ENCODE measurements at places on chromosomes 5 and 9.

DNA sequence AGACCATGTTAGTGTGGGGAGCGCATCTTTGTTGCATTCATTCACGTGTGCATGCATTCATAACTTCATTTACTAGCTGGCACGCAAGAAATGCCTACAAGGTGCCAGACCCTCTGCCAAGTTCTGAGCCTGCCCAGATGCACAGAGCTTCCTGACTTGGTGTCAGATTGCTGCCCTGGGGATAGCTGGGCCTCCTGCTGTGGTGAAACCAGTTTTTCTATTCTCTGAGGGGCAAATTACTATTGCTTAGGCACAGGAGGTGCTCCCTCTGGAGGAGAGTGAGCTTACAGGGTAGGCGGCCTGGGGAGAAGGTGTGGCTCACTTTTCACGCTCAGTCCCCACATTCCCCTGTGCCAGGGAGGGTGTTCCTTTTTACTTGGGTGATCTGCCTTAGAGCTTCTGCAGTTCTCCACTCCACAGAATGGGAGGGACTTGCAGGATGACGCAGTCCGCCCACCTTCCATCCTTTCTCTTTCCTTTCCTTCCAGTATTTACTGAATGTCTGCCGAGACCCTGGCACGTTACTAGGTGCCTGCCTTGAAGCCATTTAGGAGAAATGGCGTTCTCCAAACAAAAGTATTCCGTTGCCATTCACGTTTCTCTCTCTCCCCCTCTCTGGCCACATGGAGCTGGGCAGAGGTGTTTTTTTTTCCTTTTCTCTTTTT lies 27.9 kb upstream of the CTNNA1 start:
- DNase-seq = peak; percentile 79

- peak; percentile 76 for DNase-seq
These were observed 3.7 kb upstream of the DENND1A start for GRCh38 chr9:123933440-123934212.

- DNase-seq = peak; percentile 99
These were observed 89.4 kb downstream of the ANXA2R start for GRCh38 chr5:42950456-42951292.

DNA sequence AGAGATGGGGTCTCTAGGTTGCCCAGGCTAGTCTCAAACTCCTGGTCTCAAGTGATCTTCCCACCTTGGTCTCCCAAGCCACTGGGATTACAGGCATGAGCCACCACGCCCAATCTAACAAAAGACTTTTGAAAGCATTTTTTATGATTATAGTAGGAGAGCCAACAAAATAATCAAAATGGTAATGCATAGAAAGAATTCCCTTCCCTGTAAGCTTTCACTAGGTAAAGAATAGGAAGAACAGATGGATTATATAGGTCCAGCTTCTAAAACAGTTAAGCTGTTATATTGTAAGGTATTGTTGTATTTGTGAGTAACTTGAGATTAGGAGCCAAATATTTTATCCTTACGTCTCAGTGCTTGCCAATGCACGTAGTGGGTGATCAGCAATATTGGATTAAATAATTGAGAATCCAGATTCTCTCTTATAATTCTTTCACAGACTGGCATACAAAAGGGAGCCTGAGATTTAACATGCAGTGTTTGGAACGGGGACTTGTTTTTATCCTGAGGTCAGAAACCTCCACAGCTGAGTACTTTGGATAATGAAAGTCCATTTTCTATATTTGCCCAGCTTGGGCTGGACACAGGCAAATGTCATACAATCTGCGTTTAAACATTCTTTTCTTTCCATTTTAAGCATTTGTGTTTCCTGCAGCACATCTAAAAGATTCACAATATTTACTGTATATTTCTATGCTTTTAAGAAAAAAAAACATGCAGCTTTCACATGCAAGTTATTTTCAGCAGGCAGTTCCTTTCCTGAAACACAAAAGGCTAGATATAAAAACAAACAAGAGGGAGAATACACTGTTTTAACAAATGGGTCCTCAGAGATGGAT lies 238.4 kb downstream of the ARRDC3 start:
- no peak for DNase-seq

- DNase-seq = no peak
These were observed 57.1 kb downstream of the COL23A1 start for GRCh38 chr5:178533136-178533535.

GRCh38 chr5:4984461-4984860 lies 155.7 kb upstream of the ADAMTS16 start:
- no peak for DNase-seq

DNA sequence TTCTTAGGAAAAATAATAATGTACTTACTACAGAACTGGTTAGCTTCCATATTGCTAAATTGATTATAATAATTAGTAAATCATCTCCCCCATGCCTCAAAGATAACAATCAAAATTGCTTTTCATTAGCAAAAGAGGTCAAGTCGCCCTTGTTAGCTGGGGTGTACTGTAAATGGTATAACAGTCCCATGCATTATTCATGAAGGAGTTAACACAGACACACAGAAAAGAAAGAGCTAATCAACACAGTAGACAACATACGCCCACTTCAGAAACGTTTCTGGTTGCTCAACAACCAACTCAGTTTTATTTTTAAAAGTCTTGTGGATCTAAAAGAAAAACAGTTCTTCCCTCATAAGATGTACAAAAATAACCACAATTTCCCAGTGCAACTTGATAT lies 100.2 kb downstream of the MPDZ start:
- no peak for DNase-seq

- no peak for DNase-seq
These were observed 55.5 kb upstream of the GOLPH3 start for GRCh38 chr5:32229586-32229985.

DNA sequence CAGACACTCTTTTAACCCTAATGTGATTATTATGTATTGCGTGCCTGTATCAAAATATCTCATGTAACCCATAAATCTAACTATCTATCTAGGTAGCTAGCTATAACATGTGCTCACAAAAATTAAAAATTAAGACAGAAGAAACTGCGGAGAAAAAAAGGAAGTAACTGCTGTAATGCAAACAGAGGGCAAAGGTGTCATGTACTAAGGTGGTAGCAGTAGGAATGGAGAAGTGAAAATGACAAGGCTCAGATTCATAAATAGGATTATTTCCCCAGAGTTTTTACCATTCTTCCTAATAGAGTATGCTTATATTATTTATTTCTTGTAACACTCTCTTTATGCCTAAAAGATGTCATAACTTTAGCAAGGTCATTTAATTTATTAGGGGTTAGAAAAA lies 1527.5 kb upstream of the C9orf72 start:
- no peak for DNase-seq

DNA sequence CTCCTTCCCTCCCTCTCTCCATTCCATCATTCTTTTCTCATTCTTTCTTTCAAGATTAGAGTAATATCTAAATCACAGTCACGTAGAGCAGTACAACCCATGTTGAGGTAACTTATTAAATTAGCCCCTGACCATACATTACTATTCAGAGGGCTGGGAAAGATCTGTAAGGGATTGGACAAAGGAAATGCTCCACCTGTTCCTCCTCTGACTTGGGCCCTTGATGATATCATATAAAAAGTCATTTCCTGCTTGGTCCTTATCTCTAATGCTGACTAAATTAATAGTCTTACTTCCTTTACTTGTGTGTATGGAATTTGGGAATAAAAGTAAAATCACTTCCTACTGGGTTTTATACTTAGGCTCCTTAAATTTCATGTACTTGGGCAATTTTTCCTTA lies 40.8 kb downstream of the SNX18 start:
- DNase-seq = no peak

DNA sequence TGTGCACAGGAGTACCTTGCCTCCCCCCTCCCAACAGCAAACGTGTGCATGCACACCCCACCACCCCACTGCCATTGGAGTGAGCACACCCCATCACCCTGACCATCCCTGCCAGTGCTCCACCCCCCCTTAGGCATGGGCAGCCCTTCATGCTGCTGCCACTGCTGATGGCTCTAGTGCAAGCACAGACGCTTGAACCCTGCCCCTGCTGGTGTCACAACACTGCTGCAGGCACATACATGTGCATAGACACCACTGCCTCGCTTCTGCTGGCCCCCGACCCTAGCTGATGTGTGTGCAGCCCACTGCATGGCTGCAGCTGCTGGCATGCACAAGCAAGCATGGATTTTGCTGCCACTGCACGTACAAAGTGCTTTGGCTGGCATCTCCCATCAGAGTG lies 16.0 kb upstream of the RGS7BP start:
- no peak for DNase-seq

DNA sequence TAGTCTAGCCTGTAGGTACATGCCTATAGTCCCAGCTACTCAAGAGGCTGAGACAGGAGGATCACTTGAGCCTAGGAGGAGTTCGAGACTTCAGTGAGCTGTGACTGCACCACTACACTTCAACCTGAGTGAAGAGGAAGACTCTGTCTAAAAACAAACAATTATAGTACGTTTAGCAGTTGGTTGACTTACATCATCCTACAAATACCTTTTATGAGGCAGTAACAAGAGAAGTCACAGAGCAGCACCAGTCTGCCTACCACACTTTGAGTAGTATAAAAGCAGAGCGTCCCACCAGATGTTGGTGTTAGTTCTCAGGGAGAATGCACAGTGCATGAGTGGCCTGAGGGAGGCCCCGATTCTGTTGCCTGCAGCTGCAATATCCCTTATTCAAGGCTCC lies 16.1 kb downstream of the ZFR start:
- DNase-seq = no peak

DNA sequence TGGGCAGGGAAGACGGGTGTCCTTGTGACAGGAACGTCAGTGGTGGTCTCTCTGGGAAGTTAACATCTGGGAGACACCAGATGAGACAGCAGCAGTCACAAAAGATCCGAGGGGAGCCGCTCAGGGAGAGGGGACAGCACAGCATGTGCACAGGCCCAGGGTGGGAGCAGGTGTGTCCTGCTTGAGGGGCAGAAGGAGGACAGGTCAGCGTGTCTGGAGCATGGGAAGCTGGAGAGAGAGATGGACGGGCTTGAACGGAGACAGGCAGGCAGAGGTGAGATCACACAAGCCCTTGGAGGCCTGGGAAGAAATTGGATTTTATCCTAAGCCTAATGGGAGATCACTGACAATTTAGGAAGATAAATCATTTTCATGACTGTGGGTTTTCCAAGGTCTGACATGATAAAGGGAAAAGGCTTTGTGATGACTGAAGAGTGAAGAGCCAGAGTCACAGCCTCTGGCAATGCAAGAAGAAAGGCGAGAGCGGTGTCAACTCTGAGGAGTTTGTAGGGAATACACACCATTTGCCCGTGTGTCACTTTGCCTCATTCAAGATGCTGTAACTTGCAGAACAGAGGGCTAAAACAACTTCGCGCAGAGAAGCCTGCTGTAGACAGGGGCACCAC lies 88.3 kb downstream of the FSTL4 start:
- DNase-seq = no peak

DNA sequence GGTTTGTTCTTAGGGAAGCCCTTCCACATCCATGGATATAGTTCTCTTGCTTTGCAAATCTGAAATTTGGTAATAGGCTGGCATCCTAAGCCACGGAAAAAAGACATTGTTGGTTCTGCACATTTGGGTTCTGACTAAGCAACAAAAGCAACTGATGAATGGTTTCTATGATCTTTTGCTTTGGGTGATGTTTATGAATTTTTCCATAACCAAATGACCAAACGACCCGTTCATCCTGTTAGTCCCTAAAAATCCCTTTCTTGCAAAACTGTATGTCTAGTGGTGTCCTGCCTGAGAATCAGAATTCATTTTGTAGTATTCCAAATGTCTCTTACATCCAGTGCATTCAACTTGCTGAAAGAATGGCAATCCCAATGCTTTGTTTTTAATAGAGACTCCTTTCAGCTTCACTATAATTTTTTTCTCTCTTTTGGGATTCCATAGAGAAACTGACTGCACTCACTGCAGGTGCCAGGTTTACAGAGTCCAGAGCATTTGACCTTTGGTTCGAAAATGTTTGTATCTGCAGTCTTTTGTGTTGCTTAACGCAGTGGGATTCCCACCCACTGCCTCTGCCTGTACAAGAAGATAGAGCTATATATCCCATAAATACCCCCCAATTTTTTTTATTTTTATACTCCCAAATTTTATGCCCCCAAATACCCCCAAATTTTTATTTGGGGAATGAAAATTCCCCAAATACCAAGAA lies 4.7 kb downstream of the SPTAN1 start:
- no peak for DNase-seq

DNA sequence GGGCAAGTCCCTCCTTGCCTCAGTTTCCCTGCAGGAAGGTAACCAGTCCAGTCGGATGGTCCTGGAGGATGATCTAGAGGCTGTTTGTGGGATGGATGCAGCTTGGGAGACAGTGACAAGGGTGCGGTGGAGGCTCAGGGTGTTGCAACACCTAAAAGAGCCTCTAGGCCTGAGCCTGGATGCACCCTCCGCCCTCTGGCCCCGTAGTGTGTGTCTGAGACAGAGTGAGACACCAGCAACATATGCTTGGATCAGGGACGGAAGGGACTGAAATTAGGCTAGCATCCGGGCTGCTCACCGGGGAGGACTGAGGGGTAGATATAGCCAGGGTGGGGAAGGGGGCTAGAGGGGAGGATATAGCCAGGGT lies 1.1 kb downstream of the CRAT start:
- peak; percentile 55 for DNase-seq

DNA sequence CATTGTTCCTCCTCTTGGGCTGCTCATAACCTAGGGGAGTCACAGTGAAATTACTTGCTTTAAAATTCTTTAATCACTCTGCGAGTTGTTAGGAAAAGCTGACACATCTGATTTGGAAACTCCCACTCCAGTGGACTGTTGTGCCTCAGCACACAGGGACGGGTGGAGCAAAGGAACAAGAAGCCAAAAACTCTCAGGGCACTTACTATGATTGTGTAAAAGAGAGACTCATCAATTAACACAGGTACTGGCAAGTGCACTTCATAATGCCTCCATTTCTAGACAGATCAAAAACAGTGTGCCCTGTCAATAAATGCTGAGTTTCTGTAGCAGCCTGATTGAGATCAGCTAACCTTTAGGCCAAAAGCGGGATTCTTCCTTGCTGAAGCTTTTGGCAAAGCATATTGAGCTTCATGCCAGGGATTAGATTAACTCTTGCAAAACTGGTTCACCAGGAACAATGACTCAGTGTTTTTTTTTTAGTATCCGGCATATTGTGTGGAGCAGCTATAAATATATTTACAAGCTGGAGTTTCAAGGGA lies 55.9 kb downstream of the TMC1 start:
- peak; percentile 91 for DNase-seq

- peak; percentile 42 for DNase-seq
These were observed 344.6 kb upstream of the EDIL3 start for GRCh38 chr5:84729326-84729725.

DNA sequence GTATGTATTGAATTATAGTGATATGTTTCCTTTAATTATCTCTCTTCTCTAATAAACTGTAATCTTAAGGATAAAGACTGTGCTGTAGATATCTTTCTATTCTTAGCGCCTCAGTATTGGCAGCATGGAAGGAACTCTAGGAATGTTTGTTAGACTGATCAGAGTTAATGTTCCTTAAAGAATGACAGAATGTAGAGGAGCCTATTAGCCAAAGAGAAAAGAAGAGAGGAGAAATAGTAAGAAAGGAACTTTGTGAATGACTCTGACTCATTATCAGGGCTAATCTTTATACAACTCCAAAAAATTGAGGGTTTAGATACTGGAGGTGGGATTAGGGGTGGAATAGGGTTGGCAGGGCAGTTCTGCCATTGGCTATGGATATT lies 59.0 kb upstream of the NUDT12 start:
- DNase-seq = no peak

- DNase-seq = peak; percentile 75
These were observed 1.3 kb downstream of the ENC1 start for GRCh38 chr5:74638970-74639806.
